ENCODE measurements at places on chromosomes 6 and 20.

DNA sequence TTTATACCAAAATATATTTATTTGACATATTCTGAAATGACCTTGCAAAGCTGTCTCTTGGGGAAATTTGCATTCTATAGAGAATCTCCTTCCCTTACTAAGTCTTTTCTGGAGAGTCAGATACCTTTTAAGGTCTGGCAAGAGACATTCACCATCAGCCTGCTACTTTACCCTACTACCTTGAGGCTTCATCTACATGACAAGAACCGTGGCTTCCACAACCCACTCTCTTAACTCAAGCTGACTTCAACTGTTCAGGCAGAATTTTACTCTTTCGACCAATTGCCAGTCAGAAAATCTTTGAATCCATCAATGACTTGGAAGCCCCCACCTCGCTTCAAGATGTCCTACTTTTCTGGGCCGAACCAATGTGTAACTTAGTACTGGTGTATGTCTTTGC is 314.2 kb downstream of the LAMA2 start:
- DNase-seq, result no peak

DNA sequence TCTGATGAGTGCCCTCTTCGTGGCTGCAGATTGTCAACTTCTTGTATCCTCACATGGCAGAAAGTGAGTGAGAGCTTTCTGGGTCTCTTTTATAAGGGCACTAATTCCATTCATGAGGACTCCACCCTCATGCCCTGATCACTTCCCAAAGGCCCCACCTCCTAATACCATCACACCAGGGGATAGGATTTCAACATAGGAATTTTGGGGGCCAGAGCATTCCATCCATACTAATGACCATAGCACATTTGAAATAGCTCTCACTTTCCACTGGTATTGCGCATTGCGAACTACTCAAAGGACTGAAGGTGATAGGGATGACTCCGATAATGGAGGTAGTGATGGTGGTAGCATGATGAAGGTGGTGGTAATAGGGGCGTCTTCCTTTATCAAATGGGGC is 324.3 kb downstream of the PRL start:
- no peak for DNase-seq

DNA sequence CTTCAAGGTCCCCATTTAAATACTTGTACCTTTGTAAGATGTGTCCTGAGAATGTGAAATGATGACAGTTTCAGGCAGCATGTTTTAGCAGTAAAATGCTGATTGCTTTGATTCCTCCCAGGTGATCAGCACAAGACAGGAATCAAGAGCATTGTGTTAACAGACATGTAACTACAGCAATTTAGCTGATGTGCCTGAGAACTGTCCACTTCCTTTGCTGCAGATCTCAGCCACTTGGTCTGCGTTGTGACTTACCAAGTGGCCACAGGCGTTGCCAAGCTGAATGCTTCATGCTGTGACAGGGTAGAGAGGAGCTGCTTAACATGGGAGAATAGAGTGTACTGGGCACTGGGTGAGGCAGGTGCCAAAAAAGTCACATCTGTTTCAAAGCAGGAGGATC is 767.0 kb upstream of the POU3F2 start:
- no peak for DNase-seq

DNA sequence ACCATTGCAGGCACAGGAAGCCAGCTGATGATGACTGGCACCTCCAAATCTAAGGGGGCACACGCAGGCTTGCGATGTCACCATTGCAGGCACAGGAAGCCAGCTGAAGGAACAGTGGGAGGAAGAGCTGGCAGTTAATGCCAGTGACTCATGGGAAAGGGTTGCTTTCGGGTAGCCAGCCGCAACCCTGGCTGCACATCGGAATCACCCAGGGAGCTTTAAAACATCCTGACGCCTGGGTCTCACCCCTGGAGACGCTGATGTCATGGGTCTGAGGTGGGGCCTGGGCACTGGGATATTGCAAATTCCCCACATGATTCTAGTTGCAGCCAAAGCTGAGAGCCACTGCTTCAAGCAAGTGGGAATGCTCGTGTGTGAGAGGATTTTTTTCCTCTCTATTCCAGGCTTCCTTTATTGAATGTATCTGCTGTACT is 16.1 kb upstream of the CCN6 start:
- no peak for DNase-seq

DNA sequence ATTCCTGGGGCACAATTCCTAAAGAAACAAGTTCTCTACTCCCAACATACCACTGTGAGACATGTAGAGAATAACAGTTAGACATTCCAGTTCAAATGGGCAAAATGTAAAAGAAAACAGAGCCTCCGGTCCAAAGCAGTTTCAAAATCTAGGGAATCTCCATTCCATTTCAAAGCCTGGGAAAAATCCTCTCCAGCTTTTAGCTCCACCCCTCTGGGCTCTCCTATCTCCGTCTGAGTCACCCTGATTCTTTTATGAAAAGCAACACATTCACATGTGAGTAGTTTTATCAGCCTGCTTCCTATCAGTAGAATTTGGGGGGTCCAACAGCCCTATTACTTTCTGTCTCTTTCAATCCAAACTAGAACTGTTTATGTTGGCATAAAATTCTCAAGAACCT is 3.7 kb downstream of the CSNK2A1 start:
- DNase-seq, result no peak

- DNase-seq, result no peak
These were observed 47.6 kb downstream of the CPNE5 start for GRCh38 chr6:36791521-36792135.

DNA sequence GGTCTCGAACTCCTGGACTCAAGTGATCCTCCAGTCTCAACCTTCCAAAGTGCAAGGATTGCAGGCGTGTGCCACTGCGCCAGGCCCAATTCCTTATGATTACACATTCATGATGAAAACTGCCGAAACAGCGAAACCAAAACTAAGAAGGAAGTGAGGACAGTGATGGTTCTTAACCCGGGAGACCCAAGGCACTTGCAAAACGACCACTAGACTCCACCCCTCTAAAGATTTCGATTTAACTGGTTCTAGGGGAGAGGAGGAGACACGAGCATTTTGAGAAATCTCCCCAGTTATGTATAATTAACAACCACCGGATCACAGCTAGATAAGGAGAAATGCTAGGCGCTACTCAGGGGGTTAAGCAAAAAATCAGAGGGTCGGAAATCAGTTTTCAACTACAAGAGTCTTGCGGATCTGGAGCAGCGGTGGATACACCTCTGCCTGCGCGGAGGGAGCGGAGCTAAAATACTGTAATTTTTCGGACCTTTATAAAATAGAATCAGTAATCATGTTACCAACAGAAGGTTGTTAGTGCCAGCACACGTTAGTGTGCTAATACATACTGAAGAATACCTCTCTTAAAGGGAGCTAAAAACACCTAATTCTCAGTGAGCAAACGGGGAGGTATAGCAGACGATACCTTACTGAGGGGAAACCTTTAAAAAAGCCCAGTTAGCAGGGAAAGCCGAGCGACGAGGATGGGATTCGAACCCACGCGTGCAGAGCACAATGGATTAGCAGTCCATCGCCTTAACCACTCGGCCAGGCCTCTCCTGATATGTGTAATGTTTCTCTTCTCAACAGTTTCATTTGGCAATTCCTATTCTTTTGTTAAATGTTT is 60.0 kb upstream of the BTN3A2 start:
- no peak for DNase-seq

GRCh38 chr6:135087403-135087802 is 32.8 kb upstream of the HBS1L start:
- DNase-seq, result no peak

DNA sequence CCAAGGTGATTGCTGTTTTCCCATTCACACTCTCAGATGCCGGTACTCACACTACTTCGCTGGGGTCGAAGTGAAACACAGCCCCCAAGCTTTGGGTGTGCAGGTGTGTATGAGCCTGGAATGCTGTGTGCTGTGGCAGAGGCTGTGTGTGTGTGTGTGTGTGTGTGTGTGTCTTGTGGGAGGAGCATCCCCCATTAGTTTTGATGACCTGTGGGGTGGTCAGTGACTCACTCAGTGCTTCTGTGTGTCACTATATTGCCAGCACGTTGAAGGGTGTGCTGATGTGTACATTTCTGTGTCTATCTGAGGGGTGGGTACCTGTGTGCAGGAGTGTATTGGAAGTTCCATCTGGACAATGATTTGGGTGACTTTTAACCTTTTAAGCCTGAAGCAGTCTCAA is 5.0 kb upstream of the SLC12A5 start:
- no peak for DNase-seq

DNA sequence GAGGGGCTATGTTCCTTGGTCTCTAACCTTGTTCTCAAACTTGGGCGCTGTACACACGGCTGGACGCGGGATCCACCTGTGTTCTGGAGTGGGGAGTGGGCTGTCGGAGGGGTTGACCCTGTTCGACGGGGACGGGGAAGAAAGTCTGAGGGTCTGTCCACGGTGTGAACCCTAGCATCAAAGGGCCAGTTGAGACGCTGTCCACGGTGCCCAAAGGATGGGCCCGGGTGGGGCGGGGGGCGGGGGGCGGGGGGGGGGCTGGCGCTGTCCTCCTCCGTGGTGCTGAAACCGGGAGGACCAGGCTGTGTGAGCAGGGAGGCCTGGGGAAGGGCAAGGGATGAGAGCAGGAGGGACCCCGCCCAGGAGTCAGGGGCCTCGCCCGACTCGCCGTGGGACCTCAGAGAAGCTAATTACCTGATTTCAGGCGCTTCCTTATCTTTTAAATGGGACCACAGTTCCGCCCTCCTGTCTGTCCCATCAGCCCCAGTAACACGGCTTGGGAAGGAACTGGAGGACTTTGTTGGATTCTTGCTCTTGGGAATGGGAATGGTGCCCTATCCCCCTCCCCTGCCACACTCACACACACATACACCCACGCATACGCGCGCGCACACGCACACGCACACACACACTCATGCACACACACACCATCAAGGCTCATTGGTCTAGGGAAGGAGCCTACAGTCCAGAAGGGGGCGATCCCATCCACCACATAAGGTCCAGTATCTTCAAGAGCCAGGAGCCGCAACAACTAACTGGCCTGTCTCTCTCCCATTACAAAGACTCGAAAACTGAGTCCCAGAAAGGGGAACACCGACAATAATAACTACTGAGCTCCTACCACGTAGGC is 1.0 kb upstream of the VSTM2L start:
- peak; percentile 79 for DNase-seq

DNA sequence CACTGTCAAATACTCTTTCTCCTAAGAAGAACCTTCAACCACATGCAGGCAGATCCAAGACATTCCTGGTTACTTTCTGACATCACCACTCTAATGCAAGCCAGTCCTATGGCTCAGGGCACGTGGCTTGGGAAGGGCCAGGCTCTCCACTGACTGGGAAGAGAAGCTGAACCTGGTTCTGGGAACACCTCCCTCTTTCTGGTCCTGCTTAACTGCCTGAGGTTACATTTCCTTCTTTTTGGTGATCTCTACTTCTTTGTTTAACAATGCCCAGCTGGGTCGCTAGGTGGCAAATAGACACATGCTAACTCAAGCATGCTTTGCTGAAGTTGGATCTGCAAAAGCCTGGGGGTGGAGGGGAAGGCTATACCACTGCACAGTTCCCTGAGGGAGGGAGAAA is 249.8 kb downstream of the GMDS start:
- DNase-seq, result no peak

- DNase-seq, result no peak
These were observed 13.0 kb downstream of the SLC35F1 start for GRCh38 chr6:117919775-117920729.
